Mesendoderm (in vitro differentiated cells): ENCODE measurements at places on chromosomes 2 and 18.

- DNase-seq = peak; percentile 70
These were observed 86.8 kb downstream of the ERBB4 start for GRCh38 chr2:212451786-212452231.

DNA sequence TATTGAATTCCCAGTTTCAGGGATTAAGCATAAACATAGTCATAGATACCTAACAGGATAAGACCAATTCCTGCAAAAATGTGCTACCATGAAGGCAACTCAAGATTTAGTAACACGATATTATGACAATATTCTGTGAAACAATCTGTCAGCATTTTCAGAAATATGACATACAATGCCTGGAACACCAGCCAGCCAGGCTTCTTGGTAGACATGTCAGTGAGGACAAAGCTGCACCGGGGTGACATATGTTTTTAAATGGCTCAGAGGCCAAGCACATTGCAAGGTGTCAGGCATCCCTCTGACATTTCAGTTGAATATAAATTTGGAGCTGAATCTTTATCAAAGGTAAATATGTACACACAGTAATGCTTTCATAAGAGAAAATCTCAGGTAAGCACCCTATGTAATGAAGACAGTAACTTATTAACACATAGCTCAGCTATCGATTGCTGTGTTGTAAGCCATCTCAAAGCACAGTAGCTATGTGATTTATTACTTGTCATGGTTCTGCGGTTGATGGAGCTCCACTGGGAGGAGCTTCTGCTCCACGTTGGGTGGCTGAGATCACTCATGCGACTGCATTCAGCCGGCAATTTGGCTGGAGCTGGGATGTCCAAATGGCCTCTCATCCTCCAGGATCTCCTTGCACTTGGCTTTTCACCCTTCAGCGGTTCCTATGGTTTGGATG, 31.9 kb upstream of the EML6 start:
- DNase-seq = no peak

DNA sequence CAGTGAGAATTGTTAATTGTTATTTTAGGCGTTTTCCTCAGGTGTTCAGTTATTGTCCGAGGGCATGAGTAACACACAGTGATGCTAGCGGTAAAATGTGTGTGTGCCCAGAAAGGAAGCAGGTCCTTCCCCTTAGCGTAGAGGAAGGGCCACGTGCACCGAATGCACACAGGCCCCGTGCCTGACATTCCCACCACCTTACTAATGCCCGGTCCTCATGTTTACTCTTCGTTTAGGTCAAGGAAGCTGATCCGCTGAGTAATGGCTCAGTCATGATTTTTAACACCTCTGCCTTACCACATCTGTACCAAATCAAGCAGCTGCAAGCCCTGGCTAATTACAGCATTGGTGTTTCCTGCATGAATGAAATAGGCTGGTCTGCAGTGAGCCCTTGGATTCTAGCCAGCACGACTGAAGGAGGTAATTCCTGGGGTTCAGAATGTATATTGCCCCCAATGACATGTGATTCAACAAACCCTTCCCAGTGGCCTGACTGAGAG, 76.7 kb downstream of the MERTK start:
- peak; percentile 32 for DNase-seq

DNA sequence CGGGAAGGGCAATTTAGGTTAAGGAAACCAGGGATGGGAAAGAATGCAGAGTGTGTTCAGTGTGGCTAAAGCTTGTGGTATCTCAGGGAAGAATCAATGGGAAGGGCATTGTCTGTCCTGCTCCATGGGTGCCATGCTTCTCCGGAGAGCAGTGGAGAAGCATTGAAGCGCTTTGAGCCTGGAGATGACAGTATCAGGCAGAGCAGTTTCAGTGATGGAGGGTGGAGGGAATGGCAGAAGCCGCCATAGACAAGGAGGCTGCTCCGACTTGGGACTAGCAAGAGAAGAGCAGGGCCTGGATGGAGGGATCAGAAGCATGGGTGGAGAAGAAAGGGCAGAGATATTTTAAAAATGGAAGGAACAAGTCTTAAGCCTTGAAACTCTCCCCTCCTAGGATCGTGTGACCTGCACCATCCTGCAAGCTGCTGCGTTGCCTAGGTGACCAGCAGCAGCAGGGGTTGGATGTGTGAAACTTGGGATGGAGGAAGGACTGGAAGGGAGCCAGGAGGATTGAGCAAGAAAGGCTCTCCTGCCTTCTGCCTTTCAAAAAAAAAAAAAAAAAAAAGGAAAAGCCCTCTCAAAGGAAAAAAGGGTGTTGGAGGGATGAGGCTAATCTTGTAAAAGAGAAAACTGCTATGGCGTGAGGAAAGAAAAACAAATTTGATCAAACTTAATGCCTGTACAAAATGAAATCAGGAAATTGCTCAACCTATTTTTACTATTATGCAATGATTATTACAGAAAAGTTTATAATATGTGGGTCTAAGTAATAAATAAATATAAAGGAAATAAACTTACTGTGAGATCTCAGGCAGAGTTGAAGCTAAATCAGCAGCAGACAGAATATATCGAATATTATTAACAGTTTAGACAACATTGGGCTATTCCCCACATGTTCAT, 493.8 kb upstream of the NRP2 start:
- peak; percentile 75 for DNase-seq

DNA sequence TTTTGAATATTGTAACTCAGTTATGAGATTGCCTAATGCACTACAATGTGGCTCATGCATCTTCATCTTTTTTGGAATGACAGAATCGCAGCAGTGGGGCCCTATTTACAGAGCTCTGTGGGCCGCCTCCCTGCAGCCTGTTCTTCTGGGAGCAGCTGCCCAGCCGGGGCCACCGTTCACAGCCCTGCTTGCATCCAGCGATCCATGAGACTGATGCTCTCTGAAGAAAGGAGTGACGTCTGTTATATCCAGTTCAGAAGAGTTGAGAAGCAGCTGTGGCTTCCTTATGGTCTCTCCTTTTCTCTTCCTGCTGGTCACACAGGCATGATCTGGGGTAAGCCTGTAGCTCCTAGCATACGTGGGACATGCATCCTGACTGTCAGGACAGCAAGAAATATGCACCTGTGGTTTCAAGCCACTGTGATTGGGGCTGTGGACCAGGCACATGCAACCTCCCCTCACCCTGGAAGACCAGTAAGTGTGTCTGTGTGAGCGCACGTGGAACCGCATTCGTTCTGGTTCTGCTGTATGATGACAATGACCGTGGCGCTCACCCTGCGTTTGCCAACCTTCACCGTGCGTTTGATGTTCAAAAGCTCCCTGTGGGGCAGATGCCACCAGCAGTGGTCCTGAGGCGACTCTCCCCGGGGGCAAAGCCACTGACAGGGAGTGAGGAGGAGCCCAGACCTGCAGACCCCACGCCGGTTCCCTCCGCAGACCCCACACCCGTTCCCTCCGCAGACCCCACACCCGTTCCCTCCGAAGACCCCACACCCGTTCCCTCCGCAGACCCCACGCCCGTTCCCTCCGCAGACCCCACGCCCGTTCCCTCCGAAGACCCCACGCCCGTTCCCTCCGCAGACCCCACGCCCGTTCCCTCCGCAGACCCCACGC, 189.8 kb downstream of the TMEM18 start:
- DNase-seq = no peak

DNA sequence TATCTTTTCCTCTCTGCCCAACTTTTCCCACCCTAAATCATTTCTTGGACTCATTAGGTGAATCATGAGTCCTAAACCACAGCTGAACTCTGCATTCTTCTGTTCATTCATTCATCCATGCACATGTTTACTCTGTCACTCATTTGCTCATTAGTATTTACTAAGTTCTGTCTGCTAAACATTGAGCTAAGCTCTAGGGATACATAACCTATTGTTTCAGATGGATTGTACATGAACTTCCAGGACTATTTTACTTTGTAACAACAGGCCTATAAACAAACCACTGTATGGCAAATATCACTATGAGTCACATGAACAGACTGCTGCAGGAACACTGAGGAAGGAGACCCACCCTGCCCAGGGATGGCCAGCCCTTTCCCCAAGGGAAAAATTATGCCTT, 14.6 kb upstream of the DYNC2LI1 start:
- no peak for DNase-seq

DNA sequence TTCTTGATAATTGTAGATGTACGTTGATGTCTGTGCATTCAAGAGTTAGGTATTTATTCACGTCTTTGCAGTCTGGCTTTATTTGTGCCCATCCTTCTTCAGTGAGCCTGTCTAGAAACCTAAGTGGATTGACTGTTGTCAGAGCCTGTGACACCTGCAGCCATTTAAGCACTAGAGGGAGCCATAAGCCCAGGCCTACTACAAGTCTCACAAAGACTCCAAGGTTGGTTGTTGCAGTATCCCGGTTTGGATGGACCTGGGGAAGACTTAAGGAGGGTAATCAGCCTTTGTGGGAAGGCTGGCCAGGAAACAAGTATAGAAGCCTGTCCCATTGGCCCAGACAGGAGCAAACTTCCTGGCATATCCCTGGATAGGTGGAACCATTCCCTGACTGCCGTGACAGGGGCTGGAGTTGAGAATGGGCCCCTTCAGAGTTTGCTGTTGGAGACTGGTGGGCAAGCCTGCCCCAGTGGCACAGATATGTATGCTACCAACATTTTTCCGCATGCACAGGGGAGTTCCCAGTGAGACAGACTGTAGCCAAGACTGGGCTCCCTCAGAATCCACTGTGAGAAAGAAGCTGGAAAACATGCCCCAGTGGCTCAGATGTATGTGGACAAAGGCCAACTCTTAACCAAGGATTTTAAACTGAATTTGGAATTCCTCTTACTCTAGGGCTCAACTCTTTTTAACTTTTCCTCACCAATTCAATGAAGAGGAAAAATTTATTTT, 9.3 kb upstream of the LRRC30 start:
- peak; percentile 97 for DNase-seq

DNA sequence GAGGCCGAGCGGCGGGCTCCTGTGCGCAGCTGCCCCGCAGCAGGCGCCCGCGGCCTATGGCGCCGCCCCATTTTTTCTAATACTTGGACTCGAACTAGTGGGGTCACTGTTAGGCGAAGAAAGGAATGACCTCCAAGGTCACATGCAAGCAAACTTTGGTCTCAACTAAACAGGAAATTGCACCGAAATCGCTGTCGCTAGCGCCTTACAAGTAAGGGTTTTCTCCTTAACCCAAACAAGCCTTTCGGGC, 339 bp downstream of the ACAA2 start:
- peak; percentile 70 for DNase-seq

GRCh38 chr2:198615972-198616371, 811.6 kb downstream of the PLCL1 start:
- DNase-seq = no peak

DNA sequence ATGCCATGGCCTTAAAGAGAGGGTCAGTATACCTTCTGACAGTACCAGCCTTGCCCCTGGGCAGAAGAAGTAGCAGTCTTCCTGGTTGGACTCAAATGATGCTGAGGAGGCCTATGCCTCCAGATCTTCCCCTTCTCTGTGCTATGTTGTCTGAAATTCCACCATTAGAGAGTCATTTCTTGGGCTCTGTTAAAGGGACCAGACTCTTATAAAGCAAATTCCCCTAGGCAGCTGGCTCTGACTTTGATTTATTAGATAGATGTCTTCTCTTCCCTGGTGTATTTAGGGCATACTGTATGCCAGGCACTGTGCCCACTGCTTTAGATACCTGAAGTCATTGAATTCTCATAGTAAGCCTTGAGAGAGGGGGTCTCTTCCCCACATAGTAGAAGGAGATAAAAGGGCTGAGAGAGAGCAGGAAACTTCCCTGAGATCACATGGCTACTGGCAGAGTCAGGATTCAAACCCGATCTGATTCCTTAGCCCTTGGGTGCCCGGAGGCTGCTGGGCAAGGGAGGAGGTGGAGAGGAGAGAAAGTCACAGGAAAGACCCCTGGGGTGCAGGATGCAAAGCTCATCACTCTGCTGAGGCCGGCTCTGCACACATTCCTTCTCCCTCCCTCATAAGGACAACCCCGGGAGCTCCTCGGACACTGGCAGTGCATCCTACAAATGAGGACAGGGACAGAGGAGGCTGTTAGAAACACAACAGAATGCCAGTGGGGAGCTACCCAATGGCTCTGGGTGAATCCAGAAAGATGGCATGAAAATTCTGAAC, 23.0 kb downstream of the COPS9 start:
- DNase-seq = peak; percentile 11

DNA sequence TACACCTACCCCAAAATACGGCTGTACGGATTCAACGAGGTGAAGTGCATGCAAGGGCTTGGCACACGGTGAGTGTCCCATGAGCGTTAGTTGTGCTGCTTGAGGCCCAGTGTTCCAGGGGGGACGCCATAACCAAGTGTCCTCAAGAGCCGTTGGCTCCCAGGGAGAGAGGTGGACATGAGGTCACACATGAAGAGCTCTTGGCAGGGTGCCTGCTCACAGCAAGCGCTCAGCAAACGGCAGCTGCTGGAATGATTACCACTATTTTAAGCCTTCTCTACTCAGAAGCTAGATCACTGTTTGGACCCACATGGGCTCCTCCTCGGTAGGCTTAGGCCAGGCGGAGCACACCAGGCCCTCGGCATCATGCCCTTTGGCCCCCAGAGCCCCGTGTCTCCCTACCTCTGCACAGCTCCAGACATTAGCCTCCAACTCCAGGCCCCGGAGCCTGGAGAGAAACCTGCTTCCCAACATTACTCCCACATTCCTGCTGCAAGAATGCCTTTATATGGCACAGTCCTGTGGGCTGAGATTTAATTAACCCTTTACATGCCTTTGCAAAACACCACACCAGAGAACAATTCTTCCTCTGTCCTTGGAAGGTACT, 68.4 kb upstream of the PPP1CB start:
- peak; percentile 90 for DNase-seq

DNA sequence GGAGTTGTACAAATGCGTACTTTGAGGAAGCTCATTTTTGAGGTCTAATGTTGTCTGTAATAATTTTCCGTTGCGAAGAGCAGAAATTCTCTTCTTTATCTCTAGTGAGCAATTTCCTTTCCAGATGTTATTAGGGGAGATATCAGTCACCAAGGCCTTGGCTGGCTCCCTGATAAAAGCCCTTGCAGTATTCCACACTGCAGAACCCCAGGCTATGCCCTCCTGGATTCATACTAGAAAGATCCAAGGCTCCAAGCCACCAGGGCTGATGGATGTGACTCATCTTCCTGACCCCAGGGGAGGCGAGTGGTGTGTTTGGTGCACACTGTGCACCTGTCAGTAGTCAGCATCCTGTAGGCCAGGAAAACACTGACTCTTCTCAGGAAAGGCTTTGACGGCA, 34.7 kb downstream of the INO80C start:
- DNase-seq = no peak

GRCh38 chr2:10716581-10716980, 4.8 kb upstream of the ATP6V1C2 start:
- no peak for DNase-seq

- no peak for DNase-seq
These were observed 286.8 kb upstream of the RAB12 start for GRCh38 chr18:8322486-8322885.

- DNase-seq = no peak
These were observed 346.1 kb downstream of the RPRM start for GRCh38 chr2:153132418-153132817.

DNA sequence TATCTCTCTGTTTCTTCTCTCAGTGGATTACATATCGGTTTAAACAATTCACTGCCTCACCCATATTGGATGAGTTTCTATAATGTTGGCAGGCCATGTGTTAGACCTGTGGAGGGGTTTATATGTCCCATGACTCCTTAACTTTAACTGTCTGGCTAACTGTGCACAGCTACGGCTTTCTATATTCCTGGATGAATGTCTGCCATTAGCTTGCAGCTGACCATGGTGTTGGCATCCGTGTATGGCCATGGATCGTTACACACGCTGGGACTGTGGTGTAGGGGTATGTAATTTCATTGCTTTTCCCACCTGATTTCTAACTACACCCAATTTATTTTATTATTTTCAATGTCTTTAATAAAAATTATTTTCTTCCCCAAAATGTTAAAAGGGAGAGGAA, 3.3 kb upstream of the TANC1 start:
- no peak for DNase-seq
